ENCODE measurements at places on chromosomes 11 and 22.

DNA sequence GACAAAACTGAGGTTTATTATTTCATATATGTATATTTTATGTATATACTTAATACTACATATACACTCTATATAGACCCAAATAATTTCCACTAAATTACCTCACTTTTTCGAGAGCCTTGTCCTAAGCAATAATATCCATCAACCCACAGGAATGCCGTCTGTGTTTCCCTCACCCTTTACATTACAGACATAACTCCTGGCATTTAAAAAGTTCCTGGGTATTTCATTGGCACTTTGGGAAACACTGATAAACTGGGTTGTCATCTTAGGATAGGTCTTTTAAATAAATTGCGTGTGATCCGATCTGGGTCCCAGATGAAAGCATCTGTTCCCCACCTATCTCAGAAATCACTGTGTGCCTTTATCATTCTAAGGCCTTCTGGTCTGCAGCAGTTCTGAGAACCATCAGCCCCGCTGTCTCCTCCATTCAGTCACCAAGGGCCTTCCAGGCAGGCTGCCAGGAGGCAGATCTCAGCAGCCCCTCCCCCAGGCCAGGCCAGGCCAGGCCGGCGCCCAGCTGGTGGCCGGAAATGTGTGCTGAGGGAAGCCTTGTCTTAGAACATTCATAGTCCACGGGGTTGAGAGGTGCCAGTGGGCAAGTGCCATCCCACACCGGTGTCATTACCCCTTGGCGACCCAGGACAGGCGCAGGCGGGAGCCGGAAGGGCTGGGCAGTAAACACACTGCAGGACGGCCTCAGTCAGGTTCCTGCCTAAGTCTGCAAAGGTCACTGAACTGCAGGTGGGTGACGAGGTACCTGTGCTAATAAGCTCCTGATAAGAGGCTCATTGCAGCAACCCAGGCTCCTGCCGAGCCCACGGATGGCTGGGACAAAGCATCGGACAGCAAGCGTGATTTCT, 3.3 kb downstream of the FGF19 start:
- DNase-seq: peak; percentile 30

DNA sequence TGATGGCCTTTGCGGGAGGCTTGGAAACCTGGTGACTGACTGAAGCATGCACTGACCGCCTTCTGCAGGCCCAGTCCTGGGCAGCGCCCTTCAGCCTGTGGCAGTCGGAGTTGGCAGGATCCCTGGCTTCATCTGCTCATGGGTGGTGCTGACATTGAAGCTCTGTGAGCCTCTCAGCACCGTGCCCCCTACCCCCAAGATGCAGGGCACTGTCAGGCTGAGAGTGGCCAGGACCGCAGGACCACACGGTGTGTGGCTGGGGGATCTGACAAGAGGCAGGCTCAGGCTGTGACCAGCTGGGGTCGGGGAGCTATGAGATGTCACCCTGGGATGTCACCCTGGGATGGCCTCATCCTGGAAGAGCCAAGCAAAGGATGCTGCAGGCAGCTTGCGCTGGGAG, 32.7 kb downstream of the TBC1D22A start:
- no peak for DNase-seq

GRCh38 chr11:16148301-16148931, 207.9 kb downstream of the SOX6 start:
- DNase-seq: no peak

- peak; percentile 1 for DNase-seq
Observed at GRCh38 chr11:85826116-85826855, 15.3 kb upstream of the SYTL2 start.

- peak; percentile 20 for DNase-seq
Observed at GRCh38 chr11:94400839-94401772, at the start of gene GPR83. Gene GPR83 (minus strand): TSS chr11:94401419. CDS start chr11:94401247, 172 bp downstream.

DNA sequence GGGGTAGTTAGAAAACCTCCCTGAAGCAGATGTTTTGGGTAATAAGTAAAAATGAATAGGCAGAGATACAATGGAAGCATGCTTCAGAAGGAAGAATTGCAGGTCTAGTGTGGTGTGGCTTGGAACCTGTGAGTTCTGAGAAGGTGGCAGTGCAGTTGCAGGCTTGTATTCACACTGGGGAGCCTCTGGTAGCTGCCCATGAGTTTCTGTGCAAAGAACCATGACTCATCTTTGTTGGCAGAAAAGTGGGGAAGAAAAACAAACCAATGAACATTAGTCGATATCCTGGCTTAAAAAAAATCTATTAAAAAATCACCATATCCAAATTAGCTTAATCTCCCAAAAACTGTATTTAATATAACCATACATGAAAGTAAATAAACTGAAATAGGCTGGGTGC, 232.6 kb downstream of the FAT3 start:
- no peak for DNase-seq

DNA sequence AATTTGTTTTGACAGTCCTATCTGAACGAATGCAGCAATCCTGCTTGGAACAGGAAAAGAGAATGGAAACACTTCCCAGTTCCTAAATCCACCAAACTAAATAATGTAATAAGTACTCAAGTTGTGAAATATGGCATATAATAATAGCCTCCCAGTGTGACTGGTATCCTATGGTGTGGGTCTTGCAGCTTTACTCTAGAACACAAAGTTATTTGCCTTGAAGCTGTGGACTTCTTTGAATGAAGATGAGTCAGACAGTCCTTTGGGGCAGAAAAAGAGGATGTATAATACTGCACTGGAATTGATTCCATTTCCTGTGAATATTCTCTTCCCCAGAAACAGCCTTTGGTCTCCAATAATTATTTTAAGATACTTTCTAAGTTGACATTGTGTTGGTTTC, 887.0 kb downstream of the KCNA4 start:
- no peak for DNase-seq

DNA sequence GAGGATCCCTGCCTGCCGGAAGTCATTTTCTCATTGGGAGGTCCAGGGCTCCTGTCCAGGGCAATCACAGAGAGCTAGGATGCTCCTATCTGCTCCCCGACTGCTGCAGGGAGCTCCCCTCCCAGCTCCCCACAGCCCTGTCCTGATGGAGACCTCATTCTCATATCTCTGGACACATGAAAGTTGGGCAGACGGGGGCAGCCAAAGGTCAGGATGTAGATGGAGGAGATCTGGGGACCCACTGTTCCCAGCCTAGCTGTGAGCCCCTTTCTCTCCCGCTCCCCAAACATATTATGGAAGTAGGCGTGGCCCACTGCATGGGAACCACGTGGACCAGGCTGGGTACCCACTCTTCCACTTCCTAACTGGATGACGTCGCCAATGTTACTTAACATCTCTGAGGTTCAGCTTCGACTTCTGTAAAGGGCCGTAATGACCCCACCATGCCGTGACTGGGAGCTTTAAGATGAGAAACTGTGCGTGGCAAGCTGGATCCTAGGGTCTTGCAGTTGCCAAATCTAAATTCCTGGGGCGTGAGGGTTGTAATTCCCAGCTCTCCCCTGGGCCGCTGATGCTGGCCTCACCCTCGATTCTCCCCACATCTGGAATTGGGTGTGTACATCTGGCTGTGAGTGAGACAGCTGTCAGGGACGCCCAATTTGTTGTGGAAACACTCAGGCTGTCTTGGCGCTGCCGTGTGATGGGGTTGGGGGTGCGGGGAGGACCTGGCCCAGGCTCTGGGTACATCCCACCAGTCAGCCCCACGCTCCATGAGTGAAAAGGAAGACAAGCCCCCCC, 1.8 kb downstream of the CDC42EP2 start:
- DNase-seq: no peak

Measured in anterior cingulate cortex (tissue), 58 donors.